T1000 (cell line): ENCODE measurements at places on chromosomes 12 and 14.

DNA sequence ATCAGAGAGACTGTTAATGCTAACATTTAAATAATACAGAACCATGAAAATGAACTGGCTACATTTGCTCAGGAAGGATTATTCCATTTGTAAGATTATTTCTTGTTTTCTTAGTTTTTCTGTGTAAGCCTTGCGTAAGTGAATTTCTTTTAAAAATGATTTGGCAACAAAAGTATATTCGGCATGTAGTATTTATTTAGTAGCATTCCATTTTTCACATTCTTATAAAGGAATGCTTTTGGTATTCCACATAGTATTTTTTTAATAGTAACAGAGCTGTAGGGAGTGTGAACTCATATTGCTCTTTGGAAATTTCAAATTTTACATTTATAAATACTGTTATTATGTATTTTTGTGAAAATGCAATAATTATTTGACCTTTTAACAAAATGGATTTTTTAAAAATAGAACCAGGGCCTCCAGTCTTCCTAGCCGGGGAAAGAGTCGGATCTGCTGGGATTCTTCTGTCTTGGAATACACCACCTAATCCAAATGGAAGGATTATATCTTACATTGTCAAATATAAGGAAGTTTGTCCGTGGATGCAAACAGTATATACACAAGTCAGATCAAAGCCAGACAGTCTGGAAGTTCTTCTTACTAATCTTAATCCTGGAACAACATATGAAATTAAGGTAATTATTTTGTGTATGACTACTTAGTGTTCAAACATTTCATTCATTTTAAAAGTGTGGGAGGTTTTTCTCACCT, 1.2 kb downstream of the PTPRQ start:
- DNase-seq: no peak

DNA sequence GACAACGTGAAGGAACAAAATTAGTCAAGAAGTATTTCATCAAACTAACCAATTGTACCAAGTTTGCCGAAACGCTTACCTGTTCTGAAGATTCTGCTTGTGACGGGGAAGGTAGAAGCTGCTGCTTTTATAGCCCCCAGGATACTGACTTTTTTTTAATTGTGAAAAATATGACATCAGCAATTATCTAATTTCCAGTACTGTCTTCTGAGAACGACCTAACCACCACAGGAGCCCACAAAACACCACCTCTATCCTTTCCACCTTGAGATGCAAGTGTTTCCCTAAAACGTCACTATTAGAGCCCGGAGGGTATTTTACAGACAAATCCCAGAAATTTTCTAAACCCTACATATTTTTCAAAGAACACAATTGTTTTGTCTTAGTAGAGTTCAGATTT, at the start of gene IL22:
Gene IL22, minus strand, starts transcription at position 101 of the 400 bp plus-strand sequence. CDS start 156 bp downstream, outside the sequence.
- no peak for DNase-seq

GRCh38 chr12:124599074-124599999, 31.9 kb upstream of the NCOR2 start:
- DNase-seq: no peak

- DNase-seq: no peak
These were observed 82.7 kb upstream of the BMP4 start for GRCh38 chr14:54039311-54039710.

GRCh38 chr12:49838973-49839633, 3.8 kb downstream of the BCDIN3D start:
- DNase-seq: no peak

DNA sequence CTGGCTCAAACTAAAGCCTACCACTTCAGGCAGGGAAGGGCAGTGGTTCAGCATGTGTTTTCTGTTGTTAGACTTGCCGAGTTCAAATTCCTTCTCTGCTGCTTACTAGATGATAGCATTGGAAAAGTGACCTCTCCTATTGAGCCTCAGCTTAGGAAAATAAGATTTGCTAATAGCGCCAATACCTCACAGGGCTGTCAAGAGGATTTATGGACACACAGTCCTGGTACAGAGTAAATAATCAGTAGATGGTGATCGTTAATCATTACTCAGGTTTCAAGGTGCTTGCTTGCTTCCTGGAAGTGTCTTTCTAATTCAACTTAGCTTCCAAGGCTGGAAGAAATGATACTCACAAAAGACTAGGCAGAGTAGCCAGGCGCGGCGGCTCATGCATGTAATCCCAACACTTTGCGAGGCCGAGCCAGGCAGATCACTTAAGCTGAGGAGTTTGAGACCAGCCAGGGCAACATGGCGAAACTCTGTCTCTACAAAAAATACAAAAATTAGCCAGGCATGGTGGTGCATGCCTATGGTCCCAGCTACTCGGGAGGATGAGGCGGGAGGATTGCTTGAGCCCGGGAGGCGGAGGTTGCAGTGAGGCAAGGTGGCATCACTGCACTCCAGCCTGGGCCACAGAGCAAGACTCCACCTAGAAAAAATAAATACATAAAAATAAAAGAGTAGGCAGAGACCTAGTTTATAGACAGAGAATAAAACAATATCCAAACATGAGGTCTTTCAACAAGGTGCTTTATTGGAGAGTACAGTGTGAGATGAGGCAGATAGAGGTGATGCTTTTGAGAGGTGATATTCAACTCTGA, 6.0 kb downstream of the PLA2G1B start:
- no peak for DNase-seq

DNA sequence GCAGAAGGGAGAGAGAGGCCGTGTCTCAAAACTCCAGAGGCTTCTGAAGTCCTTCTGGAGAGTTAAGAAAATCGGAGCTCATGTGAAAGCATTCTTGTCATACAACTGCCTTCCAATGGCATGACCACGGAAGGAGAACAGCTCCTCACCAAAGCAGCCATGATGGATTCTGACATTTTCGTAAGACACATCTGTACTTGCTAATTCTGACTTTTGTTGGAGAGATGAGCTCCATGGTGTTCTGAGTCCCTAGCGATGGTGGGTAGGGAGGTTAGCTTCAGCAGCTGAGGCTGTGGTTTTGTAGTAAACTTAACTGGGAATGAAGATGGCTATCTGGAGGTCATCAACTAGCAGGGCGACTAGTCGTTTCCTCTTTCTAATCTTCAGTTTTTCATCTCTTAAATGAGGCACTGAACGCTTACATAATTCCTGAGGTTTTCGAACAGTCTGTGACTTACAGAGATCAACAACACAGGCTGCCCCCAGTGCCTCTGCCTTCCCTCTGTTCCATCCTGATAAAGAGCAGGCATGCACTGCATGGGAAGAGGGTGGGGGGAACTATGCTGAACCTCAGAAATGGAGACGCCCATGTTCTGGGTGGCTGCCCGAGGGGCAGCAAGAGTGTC, 28.6 kb upstream of the DICER1 start:
- DNase-seq: no peak

GRCh38 chr14:92944976-92945375, 22.0 kb downstream of the CHGA start:
- no peak for DNase-seq

DNA sequence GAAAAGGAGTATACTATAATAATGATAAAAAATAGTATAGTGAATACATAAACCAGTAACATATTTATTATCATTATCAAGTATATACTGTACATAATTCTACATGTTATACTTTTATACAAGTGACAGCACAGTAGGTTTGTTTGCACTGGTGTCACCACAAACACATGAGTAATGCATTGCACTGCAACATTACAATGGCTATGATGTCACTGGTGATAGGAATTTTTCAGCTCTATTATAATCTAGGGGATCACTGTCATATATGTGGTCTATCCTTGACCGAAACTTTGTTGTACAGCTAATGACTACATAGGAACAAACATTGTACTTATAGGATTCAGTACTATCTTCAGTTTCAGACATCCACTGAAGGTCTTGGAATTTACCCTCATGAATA, 165.8 kb upstream of the SYT1 start:
- DNase-seq: no peak

GRCh38 chr14:60245380-60246177, 3.4 kb upstream of the PPM1A start:
- DNase-seq: no peak

DNA sequence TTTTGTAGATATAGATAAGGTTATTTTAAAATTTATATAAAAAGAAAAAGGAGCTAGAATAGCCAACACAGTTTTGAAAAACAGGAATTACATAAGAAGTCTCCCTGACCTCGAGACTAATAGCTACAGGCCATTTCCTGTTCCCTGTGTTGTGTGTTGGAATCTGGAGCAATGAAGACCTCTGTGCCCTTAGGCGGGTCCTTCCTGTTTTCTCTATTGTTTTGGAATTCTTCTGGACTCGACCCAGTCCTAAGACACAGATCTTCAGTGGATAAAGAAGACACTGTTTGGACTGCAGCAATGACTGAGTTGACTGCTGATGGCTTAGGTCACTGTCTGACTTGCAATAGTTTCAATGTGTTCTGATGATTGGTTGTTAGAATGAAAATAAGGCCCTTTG, 26.2 kb downstream of the SNRPF start:
- DNase-seq: no peak

GRCh38 chr14:103508521-103509329, 13.9 kb downstream of the CKB start:
- DNase-seq: no peak

GRCh38 chr14:61171727-61172126, 109.4 kb downstream of the TMEM30B start:
- no peak for DNase-seq

DNA sequence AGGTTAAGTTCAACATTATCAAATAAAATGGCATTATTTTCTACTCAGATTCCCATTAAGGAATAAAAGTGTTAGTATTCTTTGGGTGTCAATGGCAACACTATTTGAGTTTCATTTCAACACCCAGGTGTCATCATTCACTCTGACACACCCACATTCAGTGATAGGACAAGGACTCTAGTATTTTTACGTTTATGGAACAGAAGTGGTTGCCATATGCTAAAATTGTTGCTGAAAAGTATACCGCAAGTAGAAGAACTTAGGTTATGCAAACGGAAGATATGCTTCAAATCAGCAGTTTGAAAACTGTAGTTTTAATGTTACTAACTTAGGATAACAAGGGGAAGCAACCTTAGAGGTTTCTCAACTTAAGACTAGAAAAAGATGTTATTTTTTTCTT, 20.0 kb upstream of the SGPP1 start:
- no peak for DNase-seq

DNA sequence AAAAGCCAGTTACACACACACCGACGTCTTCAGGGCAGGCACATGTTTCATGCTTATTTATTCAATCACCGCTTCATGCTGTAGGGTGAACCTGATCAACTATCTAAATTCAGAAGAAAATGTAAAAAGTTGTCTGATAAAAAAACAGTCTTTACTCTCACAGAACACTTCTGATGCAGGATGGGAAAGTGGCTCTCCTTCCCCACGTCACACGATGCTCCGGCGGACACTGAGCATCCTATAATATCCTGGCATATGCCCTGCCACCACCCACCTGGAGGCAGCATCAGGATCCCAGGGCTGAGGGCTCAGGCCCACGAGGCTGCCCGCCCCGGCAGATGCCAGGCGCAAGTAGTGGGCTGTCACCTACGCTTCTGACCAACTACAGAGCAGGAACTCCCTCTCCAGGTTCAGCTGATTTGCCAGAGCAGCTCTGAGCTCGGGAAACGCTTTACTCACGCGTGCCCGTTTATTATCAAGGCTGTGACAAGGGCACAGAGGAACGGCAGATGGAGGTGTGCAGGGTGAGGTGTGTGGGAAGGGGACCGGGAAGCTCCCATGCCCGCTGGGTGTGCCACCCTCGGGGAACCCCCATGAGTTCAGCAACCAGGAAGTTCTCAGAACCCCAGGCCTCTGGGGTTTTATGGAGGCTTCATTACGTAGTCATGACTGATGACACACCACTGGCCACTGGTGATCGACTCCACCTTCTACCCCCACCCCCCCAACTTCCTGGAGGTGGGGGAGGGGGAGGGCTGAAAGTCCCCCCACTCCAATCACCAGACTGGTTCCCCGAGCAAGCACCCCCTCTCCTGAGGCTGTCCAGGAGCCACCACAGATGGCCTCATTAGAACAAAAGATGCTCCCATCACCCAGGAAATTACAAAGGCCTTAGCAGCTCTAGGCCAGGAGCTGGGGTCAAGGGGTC, 32.1 kb downstream of the SLC15A4 start:
- DNase-seq: no peak

DNA sequence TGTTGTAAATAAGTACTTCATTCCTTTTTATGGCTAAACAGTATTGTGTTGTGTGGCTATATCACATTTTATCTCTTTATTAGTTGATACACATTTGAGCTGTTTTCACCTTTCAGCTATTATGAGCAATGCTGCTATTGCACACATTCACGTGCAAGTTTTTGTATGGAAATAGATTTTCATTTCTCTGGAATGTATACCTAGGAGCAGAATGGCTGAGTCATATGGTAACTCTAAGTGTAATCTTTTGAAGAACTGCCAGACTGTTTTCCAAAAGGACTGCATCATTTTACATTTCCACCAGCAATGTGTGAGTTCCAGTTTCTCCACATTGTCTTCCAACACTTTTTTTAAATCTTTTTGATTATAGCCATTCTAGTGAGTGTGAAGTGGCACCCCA, 134.0 kb downstream of the SRGAP1 start:
- DNase-seq: no peak

- DNase-seq: no peak
These were observed 147.1 kb downstream of the VRK1 start for GRCh38 chr14:96944297-96944696.

DNA sequence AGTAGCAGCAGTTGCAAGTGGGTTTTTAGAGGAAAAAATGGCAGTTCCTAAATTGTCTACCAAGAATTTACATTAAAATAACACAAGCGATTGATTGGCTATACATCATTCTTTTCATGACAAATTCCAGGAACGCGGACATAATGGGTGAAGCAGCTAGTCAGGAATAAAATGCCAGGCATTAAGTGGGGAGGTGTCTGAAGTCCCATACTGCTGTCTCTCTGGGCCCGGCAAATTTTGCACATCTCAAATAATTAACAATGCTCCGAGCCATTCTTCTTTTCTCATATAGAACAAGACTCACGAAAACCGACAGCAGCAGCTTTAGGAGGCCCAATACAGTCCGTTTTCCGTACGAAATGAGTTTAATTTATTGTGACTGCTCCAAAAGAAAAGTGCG, 696 bp downstream of the RPL36AL start:
- DNase-seq: no peak

DNA sequence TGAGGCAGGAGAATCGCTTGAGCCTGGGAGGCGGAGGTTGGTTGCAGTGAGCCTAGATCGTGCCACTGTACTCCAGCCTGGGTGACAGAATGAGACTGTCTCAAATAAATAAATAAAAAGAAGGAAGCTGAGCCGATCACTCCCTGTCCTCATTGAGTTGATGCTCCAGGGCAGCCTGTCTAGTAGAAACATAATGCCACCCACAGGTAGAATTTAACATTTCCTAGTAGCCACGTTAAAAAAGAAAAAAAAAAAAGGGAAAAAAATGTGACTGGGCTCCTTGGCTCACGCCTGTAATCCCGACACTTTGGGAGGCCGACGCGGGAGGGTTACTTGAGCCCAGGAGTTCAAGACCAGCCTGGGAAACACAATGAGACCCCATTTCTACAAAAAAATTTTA, 135.7 kb downstream of the SCARB1 start:
- no peak for DNase-seq

DNA sequence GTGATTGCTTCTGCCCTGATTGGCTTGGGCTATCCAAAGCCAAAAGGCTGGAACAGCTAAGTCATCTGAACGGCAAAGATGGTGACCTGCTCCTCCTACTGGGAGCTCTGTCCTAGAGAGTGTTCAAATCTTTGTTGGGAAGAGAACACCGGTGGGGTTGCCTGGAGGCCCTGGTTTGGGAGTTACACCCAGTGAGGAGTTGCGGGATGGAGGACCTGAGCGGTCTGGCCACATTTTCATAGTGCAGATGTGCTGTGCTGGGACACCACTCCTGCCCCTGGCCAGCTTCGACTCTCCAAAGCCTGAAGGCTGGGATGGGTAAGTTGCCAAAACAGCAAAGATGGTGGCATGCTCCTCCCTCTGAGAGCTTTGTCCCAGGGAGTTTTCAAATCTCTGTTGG, 795.4 kb downstream of the TRHDE start:
- DNase-seq: no peak

- DNase-seq: no peak
These were observed 24.2 kb upstream of the NEDD1 start for GRCh38 chr12:96882862-96883261.
